ENCODE measurements at places on chromosomes 3 and 15.

DNA sequence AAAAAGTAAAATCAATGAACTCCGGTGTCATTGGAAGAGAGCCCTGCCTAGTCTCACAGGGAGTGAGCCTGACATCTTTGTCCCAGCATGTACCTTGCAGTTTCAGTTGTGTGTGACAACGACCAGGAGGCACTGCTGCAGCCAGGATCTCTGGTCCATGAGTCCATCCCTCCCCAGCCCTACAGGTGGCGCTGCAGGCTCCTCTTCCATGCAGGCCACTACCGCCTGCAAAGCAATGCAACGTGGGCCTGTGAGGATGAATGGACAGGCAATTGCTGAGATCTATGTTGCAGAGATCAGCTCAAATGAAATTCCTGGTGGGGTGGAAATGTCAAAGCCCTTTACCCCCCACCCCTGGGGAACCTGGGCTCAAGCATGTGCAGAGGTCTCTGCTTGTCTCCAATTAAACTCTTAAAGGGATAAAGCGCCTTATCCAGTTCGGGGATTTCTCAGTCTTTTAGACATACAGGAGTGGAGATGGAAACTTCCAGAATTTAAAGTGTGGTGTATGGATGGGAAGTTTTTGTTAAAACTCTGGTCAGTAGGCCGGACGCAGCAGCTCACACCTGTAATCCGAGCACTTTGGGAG lies 35.8 kb downstream of the TKT start:
- peak; percentile 56 for DNase-seq

DNA sequence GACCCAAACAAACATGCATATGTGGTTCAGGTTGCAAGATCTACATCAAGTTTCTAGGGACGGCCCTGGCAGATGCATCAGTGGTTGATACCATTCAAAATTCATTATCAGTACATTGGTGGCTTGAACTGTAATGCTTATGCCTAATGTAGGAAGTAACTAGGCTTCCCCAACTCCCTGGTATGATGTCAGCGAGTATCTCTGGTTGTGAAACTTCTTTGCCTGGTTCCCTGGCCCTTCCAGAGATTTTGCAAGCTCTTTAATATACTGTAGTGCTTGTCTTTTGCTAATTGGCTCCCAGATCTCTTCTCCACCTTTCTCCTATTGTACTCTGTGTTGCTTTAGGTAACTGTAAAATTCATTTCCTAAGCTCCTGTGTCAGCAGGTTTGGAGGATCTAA lies 114.8 kb upstream of the RARB start:
- no peak for DNase-seq

GRCh38 chr15:67085237-67085817 lies 19.9 kb downstream of the SMAD3 start:
- DNase-seq, result no peak

DNA sequence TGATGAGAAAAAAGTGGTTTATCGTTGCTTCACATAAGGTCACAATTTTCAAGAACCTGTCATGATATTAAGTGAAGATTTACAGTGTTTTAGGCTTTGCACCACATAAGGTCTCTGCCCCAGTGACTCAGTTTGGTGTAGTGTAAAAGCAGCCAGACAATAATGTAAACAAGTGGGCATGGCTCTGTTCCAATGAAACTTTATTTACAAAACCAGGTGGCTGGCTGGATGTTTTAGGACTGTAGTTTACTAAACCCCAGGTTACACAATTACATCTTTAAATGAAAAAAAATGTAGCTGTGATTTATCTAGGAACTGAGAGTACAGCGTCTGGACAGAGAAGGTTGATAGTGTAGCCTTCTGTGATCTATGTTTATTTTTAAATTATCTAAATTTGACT lies 9.7 kb upstream of the FBXL22 start:
- no peak for DNase-seq

DNA sequence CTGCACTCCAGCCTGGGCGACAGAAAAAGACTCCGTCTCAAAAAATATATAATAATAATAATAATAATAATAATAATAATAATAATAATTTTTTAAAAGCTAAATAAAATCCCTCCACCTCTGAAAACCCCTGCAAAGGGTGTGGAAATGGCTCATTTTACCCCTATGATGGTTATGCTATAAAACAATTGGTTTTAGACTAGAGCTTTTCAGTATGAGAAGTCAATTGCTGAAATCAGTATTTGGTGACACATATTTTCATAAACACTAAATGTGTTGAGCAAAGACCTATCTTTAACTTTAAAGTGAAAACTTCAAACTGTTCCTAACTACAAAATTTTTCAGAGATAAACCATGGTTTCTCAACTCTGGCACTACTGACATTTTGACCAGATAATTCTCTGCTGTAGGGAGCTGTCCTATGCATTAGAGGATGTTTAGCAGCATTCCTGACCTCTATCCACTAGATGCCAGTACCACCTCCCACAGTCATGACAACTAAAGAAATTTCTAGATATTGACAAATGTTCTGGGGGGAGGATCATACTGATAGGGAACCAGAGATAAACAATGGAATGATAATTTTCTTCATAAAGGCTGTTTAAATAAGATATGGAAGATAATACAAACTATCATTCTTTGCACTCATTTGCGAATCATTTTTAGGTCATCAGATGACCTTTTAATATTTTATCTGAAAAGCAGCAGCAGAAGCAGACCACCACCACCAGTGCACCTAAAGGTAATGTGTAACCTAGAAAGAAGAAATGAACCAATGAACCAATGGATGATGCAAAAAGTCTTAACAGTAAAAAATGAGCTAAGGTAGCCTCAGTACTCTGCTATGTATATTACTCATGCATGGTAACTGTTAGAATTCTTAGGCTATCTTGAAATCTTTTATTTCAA lies 13.8 kb downstream of the PTPN9 start:
- no peak for DNase-seq

GRCh38 chr15:73573572-73573971 lies 59.6 kb downstream of the NPTN start:
- no peak for DNase-seq

- no peak for DNase-seq
Measured at GRCh38 chr15:32825219-32825618, 107.4 kb downstream of the GREM1 start.

DNA sequence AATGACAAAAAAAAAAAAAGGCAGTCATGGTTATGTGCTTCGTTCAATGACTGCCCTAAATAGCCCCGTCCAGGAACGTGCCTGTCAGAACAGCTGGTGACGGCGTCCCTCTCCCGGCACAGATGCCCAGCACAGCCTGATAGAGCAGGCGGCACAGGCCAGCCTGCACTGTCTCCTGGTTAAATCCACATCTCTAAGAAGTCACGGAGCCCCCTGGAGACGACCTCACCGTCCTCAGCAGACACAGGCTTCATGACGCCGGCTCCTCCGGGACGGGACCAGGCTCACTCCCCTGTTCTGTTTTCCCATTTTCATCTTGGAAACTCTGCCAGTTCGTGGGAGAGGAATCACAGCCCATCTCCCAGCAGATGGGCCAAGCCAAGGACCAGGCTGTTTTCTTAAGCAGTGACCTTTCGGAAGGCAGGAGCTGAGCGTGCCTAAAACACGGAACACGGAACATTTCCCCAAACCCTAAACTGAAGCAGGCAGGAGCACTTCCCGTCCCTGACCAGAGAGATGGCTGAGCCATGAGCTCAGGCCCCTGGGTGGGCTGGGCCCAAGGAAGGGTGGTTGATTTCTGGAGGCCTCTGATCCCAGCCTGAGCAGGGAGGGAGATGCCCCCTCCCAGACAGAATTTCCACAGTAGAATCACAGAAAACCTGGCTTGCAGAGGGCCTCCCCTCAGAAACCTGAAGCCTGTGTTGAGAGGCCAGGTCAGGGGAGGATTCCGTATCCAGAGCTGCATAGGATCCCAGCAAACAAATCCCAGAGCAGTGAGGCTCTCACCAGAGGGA lies 35.9 kb downstream of the ADCY5 start:
- no peak for DNase-seq

DNA sequence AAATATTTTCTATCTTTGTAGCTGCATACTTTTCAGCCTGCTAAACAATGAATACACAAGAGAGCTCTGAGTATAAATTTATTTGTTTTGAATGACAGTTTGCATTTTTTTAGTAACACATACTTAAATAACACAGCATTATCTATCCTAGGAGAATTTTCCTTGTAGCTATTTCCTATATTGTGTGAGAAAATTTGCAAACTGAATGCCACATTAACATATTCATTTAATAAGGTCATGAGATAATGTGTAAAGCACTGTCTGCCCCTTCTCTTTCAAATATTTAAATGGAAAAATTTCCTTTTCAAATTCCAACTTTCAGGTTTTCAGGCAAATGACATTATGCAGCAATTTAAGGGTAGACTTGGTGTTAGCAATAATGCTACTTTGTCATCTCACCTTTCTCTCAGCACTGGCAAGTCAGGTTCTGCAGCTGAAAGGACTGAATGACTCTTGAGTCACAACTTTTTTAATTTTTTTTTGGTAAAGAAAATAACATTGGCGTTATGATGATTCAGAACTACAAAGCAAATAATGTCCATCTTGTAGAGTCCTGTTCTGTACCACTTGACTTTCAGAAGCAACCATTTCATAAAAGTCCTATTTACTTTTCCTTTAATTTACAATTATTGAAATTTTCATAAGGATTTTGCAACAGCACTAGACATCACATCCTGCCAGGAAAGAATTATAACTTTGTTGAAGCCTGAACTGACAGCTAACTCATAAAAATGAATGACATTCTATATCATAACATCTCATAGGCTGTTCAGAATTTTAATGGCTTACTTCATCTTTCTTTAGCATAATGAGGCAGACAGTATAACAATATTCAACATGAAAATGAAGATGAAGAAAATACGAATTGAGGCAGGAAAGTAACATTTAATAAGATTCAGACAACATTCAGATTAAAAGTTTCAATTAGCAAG lies 681.6 kb upstream of the SEMA6D start:
- DNase-seq, result no peak

DNA sequence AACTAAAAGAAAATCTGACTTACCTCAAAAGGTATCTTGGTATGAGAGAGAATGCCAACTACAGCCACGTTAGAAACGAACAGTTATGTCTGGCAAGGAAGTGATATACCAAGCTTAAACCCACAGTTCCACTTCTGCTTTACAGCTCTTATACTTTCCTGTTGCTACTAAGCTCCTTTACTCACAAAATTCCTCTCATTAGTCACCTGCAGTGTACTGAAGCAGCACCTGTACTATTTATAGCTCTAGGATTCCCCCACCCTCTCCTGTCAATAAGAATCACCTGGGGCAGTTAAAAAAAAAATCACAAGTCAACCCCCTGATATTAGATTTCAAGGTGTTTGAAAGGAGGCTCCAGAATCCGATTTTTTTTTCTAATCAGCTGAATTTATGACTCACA lies 2.9 kb upstream of the TMEM266 start:
- no peak for DNase-seq

GRCh38 chr15:59618406-59618805 lies 6.8 kb downstream of the GCNT3 start:
- no peak for DNase-seq

DNA sequence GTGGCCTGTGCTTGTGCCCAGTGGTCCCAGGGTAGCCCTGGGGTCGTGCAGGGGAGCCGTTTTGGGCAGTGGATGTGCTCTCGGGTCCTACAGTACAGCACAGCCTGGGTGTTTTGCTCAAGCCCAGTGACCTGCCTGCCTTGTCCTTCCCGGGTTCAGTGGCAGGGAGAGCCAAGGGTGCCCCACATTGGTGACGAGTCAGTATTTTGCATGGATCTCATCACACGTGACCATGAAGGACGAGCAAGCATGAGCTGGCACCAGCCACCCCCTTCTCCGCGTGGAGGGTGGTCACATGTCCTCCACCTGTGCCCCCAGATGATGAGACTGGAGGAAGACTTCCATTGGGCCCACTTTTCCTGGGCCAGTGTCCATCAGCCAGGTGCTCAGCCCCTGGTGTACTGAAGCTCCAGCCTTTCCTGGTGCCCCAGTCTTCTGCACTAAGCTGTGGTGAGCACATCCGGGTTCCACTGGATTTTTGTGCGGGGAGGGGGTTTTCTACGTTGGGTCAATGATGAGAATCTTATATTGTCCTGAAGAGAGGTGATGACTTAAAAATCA lies 197.5 kb downstream of the UBE3A start:
- DNase-seq, result no peak

- DNase-seq, result no peak
Measured at GRCh38 chr3:59234884-59235633, 185.2 kb upstream of the CFAP20DC start.

DNA sequence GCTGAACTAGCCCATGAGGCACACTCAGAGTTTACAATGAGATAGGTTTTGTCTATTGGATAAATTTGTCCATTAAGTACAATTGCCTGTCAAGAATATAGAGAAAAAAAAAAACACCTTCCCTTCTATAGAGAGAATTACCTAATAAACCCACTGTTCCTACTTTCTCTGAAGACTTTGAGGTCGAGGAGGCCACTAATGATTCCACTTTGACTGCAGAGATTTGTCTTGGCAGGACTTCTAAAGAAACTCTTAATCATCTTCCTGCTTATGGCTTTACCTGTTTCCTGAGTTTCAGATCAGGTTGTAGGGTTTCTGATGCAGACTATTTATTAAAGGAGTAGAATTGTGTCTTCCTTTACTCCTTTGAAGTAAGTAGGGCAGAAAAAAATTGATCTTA lies 342.4 kb upstream of the KCNMB2 start:
- no peak for DNase-seq

- DNase-seq, result no peak
Measured at GRCh38 chr3:98376631-98377030, 13.8 kb upstream of the OR5K3 start.

- DNase-seq, result no peak
Measured at GRCh38 chr3:52827866-52828376, 2.6 kb downstream of the ITIH4 start.

DNA sequence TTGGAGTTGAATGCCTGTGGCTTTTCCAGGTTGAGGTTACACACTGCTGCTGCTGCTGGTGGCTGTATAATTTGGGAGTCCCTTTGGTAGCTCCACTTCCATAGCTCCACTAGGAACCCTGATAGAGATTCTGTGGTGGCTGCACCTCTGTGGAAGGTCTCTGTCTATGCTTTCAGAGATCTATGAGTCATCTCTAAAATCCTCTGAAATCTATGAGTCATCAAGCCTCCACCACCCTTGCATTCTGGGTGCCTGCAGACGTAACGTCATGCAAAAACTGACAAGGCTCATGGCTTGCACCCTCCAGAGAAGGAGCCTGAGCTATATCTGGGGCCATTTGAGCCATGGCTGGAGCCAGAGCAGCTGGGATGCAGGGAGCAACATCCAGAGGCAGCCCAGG lies 1037.0 kb upstream of the CFAP20DC start:
- peak; percentile 47 for DNase-seq

DNA sequence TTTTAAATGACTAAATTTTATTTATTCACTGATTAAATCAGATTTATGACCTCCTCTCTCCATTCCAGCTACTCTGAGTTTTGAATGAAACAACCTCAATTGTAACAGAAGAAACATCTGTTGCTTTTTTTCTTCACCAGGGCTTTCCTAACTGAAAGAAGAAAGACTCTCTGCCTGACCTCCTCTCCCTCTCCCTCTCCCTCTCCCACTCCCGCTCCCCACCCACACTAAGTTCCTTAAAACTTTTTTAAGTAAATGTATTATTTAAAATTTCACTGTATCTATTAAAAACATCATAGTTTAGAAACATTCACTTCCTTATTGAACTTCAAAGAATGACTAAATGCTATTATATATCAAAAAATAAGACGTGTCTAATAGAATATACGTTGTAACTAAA lies 122.0 kb downstream of the TFDP2 start:
- no peak for DNase-seq

All from stimulated activated CD4-positive, alpha-beta T cell treated with anti-CD3 and anti-CD28 coated beads, Interleukin-2, amount 100 ng/mL, for 4 hours (primary cell).